Nucleus accumbens (tissue), 56 donors: ENCODE measurements at places on chromosomes 11 and 22.

- no peak for DNase-seq
Measured at GRCh38 chr22:30186041-30186440, 60.5 kb downstream of the LIF start.

- DNase-seq = no peak
Measured at GRCh38 chr11:73409431-73409830, 33.2 kb downstream of the RELT start.

- DNase-seq = no peak
Measured at GRCh38 chr11:80816966-80817365, 1376.1 kb upstream of the TENM4 start.

- DNase-seq = no peak
Measured at GRCh38 chr22:42343531-42344081, 73.2 kb upstream of the TCF20 start.

DNA sequence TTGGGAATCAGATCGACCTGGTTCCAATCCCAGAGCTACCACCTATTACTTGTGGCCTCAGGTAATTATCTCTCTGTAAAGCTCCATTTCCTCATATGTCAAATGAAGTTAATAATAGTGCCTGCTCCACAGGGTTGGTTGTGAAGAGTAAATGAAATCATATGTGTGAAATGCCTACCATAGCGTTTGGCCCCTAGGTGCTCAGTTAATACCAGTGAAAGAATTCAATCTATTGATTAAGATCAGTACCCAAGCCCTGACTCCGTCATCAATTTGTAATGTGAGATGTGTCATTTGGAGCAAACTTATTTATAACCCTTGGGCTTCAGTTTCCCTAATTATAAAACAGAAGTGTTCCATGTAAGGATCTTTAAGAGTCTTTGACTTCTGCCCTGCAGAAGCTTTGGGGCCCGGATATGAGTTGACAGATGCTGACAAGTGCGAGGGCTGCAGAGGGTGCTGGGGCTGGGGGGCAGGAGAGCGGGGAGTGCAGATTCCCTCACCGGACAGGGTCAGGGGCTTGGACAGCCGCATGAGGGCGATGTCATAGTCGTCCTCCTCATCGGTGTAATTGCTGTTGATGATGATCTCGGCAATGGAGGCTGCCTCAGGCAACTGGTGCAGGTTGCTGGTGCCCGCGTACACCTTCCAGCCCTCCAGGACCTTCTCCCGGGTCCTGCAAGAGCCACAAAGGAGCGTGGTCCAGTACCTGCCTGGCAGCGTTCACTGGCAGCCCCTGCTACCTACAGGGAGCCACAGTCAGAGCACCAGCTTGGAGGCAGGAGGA, 20.9 kb downstream of the TMPRSS13 start:
- no peak for DNase-seq

- DNase-seq = no peak
Measured at GRCh38 chr11:12841946-12842630, 167.0 kb upstream of the RASSF10 start.

GRCh38 chr22:23782252-23782651, 4.5 kb upstream of the SMARCB1 start:
- no peak for DNase-seq

- no peak for DNase-seq
Measured at GRCh38 chr22:42654436-42655073, 5.4 kb upstream of the CYB5R3 start.
